Cerebellar nuclear complex (tissue), 1 donor: ENCODE measurements at places on chromosomes 2 and 18.

GRCh38 chr2:135004005-135004746, 43.1 kb downstream of the MAP3K19 start:
- no peak for DNase-seq

DNA sequence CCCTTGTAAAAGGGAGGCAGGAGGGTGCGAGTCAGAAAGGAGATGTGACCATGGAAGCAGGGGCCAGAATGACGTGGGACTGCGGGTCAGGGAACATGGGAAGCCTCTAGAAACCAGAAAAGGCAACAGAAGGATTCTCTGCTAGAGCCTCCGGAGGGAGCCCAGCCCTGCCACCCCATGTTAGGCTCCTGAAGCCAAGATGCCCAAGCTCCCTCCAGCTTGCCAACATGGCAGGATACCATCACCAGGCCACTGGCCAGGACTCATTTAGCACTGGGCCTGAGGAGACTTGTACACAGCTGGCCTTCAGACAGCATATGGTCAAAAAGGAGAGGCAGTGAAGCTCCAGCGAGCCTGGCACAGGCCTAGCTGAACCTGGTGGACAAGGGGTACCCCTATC, 5.6 kb downstream of the TMEM247 start:
- peak; percentile 17 for DNase-seq

- DNase-seq, result no peak
Measured at GRCh38 chr2:166560022-166560421, 66.0 kb upstream of the SCN7A start.

GRCh38 chr2:45729753-45730512, 78.5 kb downstream of the PRKCE start:
- DNase-seq, result no peak

GRCh38 chr2:2021995-2022394, 277.7 kb upstream of the PXDN start:
- no peak for DNase-seq

- DNase-seq, result no peak
Measured at GRCh38 chr2:15704086-15704787, 112.6 kb downstream of the DDX1 start.

DNA sequence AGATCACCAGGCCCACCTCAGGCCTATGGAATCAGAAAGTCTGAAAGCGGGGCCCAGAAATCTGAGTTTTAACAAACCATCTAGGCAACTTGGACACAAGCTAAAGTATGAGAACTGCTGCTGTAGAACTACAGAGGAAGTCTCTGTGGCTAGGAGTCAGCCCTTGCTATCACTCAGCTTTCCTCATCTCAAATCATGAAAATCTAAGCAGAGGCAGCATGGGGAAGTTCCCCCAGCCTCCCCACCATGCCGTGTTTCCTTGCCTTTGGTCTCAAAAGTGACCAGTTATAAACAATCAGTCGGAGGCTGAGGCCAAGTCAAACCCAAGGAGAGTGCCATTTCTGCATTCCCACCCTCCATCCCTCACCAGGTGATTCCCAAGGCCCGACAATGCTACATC, 404.7 kb downstream of the BCL11A start:
- DNase-seq, result no peak
